Large intestine (tissue), 12 donors: ENCODE measurements at places on chromosomes 16 and 17. TPM values are rescaled to one million over a fixed set of nuclear protein-coding genes. Genes with fewer than 3 reads are reported as not detected.

DNA sequence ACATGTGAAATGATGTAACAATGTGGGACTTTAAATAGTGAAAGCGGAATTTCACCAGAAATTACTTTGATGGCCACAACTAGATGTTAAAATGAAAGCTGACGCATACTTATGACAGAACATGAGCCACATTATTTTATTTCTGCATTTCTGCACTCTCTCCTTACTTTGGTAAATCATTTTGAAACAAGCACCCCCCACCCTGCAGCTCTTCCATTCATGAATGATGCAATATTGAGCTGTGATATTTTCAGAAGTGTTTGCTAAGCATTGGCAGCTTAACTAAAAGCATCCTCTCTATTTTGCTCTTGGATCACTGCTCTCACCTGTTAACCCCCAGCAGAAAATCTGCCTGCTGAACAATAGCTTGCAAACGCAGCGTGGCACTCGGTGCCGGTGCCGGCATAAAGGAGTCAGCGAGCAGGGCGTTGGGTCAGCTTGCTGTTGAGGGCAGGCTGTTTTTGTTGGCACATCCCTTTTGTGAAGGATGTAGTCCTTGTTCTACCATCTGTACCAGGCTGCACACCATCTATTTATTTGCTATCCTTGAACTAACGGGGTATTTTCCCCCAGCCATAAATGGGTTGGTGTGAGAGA lies 30.8 kb upstream of the CBLN1 start:
- DNase-seq: no peak

GRCh38 chr17:8799570-8800212 lies 526 bp upstream of the MFSD6L start:
- no peak for DNase-seq

Gene PTX4
- 0.19 TPM for polyA plus RNA-seq

DNA sequence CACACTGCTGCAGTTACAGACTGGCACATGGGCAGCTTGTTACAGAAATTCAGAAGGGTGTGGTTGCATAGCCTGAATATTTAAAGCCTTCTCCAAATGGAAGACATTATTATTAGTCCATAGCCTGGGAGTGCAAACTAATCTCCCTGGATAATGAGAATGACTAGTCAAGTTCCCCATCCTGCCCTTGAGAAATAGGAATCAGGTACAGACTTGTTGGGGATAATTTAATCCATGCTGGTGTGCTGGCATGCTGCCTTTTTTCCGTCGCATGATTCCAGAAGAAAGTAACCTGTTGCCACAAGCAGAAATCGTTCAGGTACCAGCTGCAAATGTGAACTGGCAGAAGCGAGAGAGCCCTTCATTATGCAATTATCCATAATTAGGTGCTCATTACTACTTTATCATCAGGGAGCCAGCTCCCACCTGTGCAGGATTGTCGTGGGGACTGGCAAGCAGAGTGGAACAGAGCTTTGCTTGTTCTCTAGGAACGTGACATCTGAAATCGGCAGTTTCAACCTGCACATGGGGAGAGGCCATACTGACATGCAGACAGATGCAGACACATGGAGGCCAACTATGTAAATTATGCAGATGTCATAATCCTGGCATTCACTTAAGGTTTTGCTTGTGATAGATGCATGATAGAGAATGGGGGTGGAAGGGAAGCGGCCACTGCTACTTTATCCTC lies 419.4 kb downstream of the PMP22 start:
- no peak for DNase-seq

Gene PLA2G10
- 1.2 TPM for polyA plus RNA-seq

- DNase-seq: no peak
Observed at GRCh38 chr16:8686031-8686621, 11.7 kb downstream of the ABAT start.

Gene STAC2
- polyA plus RNA-seq: 0.61 TPM

- DNase-seq: no peak
Observed at GRCh38 chr17:59355030-59355701, 23.7 kb downstream of the YPEL2 start.

Gene KCNG4
- polyA plus RNA-seq: not detected

Gene CDH16
- 7.9 TPM for polyA plus RNA-seq

- peak; percentile 59 for DNase-seq
Observed at GRCh38 chr16:68843482-68844210, at the start of gene TANGO6. Gene TANGO6, plus strand, starts transcription at chr16:68843531. Its CDS starts 87 bp downstream, at chr16:68843618.
